Naive thymus-derived CD8-positive, alpha-beta T cell (primary cell): ENCODE measurements at places on chromosomes 3 and 15. TPM values are rescaled to one million over a fixed set of nuclear protein-coding genes. Genes with fewer than 3 reads are reported as not detected.

DNA sequence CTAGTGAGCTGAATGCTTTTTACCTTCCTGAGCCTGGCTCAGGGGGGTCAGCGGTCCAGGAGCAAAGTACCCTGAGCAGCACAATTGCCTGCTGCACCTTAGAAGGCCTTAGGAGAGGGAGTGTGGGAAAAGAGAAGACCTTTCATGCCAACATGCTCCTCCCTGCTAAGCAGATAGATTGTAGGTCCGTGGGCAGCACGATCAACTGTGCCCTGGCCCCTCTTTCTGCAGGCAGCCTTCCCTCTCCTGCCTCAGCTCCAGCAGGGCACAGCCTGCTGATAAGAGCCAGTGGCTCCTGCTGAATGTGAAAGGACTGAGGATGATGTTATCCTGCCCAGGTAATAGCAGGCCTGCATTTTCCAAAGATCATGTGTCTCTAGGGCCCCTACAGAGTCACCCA is 4.1 kb downstream of the CORO2B start:
- DNase-seq = no peak

GRCh38 chr15:92845126-92845508 is 55.0 kb upstream of the CHD2 start:
- peak; percentile 66 for DNase-seq

GRCh38 chr3:110731148-110731547 is 340.5 kb upstream of the NECTIN3 start:
- DNase-seq = no peak

DNA sequence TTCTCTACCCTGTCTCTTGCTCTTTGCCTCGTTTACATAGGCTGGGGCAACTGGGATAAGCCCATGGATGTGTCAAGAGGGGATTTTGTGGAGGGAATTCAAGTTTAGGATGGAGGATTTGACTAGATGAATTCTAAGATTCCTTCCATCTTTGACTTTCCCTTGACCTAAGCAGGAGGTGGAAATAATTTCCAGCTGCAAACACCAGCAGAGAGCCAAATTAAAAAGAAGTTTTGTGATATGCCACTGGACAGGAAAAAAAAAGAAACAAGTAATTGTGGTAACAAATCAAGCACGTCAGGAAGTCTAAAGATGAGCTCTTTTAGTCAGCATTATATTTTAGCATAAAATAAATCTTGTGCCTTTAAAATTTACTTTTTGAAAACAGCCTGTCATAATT is 49.8 kb downstream of the KCNMB2 start:
- DNase-seq = no peak

- DNase-seq = no peak
These were observed 17.5 kb downstream of the VGLL3 start for GRCh38 chr3:86973440-86973839.

Gene RHOV
- total RNA-seq = not detected

DNA sequence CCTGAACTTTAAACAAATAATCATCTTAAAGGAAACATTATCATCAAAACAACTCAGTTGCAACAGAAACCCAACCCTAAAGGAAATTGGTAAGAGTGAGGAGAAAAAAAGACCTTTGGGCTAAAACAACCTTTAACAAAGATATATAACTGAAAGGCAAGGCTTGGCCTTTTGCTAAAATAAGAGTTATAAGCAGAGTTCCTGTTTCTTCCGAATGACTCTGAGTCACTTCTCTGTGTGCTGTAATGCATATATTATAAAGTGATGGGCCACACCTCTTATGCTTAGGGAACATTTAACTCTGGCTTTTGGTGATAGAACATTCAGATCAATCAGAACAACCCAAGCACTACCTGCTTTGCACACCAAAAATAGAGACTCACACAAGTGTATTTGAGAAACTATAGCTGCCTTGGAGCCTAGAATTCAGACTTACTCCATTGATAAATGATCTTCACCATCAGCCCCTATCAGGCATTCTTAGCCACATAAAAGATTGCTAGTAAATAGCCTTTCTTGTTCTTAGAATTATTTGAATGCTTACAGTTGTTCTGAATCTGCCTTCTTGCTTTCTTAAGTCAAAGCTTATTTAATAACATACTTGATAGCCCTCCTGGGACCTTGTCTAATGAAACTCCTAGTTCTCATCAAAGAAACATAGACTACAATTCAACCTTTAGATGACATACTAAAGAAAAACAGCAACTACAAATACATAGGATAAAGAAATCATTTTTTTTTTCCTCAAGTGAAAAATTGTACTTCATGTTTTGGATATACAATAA is 294.2 kb upstream of the SEMA6D start:
- no peak for DNase-seq

- DNase-seq = peak; percentile 19
These were observed 51.9 kb downstream of the CCK start for GRCh38 chr3:42214064-42214463.
